NCI-H526 (cell line): ENCODE measurements at places on chromosomes 12 and 14.

DNA sequence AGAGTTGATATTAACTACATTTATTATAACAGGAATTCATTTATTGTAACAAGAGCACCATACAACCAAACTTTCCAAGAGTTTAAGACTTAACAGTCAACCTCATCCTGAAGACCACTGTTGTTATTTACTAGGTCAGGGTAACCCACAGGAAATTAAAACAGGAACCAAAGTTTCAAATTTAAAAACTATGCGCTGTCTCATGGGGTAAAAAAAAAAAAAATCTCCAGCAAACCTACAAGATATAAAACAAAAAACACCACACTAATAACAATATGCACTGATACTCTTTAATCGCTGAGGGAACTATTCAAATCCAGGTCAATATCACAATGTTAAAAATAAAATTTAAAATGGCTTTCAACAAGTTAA is 44.5 kb downstream of the FOXN3 start:
- DNase-seq, result no peak

DNA sequence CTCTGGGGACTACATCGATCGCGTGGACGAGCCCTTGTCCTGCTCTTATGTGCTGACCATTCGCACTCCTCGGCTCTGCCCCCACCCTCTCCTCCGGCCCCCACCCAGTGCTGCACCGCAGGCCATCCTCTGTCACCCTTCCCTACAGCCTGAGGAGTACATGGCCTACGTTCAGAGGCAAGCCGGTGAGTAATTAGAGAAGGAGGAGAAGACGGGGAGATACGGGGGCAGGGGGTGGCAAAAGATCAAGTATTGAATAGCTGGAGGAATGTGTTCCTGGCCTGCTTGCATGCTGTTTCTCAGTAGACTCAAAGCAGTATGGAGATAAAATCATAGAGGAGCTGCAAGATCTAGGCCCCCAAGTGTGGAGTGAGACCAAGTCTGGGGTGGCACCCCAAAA is 21.9 kb downstream of the OS9 start:
- no peak for DNase-seq

GRCh38 chr12:121804417-121805111 is 755 bp downstream of the SETD1B start:
- DNase-seq, result peak; percentile 53

- no peak for DNase-seq
Measured at GRCh38 chr12:8655421-8655820, 7.2 kb downstream of the MFAP5 start.

GRCh38 chr14:70239802-70240201 is 51.1 kb upstream of the SLC8A3 start:
- no peak for DNase-seq

DNA sequence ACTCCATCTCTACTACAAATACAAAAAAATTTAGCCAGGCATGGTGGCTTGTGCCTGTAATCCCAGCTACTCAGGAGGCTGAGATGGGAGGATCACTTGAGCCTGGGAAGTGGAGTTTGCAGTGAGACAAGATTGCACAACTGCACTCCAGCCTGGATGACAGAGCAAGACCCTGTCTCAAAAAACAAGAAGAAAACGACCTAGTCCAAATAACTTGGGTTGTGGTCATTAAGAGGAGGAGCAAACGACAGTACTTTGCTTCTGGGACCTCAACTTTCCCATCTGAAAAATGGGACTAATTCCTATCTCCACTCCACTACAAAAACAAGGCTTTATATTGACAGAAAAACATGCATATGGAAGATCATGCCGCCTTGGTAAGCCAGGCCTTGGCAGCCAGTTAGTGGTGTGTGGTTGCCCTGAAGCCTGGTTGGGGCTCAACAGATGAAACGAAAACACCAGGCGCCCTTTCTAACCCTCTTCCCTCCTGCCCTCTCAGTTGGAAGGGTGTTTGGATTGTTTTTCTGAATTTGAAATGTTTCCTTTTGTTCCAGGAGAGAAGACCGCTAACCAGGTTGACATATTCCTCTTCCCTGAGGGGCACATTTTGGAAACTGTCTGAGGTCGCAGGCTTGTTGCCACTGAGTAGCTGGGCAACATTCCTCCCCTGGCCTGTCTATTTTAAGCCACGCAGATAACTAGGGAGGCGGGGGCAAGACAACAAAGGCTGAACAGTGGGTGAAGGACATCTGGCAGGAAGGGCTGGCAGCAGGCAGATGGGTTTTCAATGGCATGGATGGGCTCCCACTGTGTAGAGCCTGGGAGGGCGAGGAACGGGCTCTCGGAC is 13.7 kb upstream of the VPS37B start:
- DNase-seq, result no peak

GRCh38 chr12:74945771-74946198 is 263.9 kb downstream of the KCNC2 start:
- no peak for DNase-seq

DNA sequence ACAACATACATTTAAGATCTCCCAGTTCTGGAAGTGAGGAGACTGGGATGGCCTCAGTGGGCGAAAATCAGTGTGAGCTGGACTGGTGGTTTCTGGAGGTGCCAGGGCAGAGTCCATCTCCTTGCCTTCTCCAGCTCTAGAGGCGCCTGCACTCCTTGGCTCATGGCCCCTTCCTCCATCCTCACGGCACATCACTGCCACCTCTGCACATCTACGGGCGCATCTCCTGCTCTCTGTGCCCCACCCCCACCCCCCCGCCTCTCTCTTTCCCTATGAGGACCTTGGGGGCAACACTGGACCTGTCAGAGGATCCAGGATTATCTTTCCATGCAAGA is 62.8 kb upstream of the DIO3 start:
- no peak for DNase-seq
